ENCODE measurements at places on chromosomes 12 and 14. TPM values are rescaled to one million over a fixed set of nuclear protein-coding genes. Genes with fewer than 3 reads are reported as not detected.

The ZC2HC1C gene
- total RNA-seq: 0.53 TPM

DNA sequence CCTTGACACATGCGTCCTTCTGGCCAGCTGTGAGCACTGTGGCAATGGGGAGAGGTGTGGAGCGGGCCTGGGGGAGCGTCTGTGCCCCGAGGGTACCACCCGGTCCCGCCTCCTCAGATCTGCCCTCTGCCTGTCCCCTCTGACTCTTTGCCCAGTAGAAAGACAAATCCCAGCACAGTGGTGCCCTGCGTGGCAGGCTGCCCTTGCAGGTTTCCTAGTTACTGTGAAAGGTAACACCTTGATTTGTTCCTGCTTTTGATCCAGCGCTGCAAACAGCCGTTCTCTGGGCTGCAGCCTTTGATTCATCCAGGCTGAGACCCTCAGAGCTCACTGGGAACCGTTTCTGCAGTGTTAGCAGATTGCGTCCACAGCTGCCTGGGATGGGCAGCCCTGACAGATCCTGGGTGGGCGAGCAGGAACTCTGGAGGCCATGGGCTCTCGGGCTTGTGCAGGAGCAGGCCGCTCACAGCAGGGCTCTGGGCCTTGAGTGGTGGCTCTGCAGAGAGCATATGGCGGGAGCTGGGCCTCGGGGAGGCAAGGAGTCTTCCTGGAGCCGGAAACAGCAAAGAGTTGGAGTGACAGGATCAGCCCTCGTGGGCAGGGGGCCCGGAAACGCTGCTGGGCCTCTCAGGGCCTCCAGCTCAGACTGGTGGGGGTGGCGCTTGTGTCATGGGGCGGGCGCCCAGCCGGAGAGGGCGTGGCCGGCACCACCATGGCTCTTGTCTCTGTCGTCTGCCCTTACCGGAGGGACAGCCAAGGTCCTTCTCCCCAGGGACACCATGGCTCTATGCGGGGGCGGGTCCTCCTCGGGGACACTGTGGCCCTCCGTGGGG is 16.6 kb downstream of the FBRSL1 start:
- peaks cover 65% of the 10 kb centered on the region for H3K4me1 ChIP-seq
- peak overlapping the region; percentile 87 for H3K27ac ChIP-seq
- H3K4me3 ChIP-seq: no peak overlapping the region

DNA sequence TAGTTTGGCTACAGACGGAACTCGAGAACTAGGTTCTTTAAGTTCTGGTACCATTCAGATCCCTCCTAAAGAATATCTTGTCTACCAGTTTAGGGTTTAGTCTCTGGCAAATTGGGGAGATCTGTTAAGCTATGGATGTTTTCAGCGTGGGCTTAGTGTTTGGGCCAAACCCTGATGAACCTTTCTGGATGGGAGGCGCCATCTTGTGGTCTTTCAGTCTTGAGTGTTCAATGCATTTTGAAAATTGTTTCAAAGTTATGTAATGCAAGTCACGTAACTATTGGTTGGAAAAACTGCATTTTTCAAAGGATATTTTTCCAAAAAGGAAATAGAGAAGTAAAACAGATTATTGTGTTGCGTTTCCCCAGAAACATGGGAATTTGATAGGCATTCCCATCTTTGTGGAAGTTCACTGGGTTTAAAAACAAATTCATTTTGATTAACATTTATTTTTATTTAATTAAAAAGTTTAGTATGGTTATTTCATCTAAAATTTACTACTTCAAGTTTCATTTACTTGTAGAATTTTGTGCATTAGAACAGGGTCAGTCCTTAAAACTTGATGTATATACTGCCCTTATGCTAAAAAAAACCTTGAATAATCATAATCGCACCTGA is 169.0 kb downstream of the PRIMA1 start:
- H3K27ac ChIP-seq: no peak overlapping the region
- no peaks in the 10 kb centered on the region for H3K4me1 ChIP-seq

DNA sequence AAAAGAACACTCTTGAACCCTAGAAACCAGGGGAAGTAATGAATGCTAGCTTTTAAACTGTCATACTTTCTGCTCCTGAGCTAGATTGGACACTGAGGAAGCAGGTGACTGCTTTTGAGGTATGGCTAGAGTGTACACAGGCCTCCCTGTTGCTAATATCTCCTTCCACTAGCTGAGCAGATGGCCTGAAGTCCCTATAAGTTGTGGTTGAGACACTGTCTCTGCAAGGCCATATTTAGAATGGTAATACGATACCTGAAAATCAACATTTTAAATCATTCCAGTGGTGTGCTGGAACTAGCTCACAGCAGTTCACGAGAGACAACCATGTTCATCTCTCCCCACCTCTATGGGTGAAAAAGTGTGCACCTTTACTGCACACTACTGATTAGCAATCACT is 46.4 kb upstream of the BMP4 start:
- H3K27ac ChIP-seq: no peak overlapping the region
- H3K4me3 ChIP-seq: no peak overlapping the region
- H3K36me3 ChIP-seq: no peaks in the 10 kb centered on the region
- no peak for DNase-seq

The HOXC10 gene
- total RNA-seq: 7.6 TPM

DNA sequence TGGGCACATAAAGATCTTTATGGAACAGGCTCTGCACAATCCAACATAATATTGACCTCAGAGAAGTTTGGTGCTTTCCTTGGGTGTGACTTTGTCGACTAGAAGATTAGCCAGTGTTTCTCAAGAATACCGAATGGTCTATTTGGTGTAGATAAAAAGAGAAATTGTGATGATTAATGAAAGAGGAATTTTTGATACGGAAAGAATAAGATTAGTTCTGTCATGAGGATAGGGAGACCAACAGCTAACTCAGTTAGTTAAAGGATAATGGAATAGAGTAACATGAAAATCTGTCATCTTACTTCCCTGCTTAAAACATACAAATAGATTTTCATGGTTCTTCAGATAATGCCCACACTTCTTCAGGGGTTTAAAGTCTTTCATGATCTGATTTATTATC is 24.2 kb downstream of the PTPRO start:
- no peaks in the 10 kb centered on the region for H3K4me1 ChIP-seq
- no peak for DNase-seq
- no peak overlapping the region for H3K27ac ChIP-seq
- H3K27me3 ChIP-seq: no peaks in the 10 kb centered on the region
- H3K36me3 ChIP-seq: no peaks in the 10 kb centered on the region
